NCI-H187 (cell line): ENCODE measurements at places on chromosomes 12 and 14.
A peak's percentile ranks its signal among the peaks of the same experiment; 100 is the strongest.

GRCh38 chr14:51327376-51327775, 87.3 kb downstream of the TMX1 start:
- no peak for DNase-seq

DNA sequence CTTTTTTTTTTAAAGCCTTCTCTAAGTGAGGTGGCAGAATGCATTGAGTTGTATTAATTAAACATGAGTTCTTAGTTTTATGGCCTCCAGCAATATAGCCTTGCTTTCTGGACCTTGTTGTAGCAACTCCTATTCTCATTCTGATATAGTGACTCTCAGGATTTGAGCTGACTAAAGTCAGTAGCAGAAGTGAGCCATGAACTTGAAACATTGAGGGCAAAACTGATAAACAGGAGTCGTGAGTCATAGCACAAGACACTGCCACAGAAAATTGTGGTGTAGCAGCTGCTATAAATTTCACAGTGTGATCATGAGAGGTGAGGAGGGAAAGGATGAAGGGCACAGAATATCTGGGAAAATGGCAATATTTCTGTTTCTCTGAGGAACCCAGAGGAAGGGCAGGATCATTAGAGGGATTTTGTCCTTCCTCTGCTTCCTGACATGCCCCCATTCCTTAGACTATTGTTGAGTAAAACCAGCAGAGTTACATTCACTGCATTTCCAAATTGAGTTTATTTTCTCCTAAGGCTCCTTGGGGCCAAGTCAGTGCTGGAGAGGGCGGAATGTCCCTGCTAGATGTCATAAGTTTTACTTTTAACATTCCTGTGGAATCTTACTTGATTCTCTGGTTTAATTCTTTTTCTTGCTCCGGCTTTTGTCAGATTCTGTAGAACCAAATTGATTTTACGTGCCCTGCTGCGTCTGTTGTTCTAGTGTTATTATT, 7.5 kb downstream of the KLRG1 start:
- no peak for DNase-seq

DNA sequence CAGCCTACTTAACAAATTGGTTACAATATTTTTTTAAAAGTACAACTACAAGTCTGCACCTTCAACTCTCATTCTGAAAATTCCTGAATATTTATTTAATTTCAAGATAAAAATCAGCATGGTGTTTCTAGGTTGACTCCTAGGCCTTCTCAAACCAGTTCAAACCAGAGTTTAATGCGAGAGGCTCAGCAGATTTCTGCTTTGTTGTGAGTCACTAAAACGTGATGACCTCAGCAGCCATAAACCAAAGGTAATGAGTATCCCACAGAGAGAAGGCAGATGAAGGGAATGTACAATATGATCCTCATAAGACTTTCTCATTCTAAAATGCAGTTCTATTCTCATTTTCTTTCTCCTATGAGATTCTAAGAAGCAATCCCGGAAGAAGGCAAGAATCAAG, 1.5 kb downstream of the PRDM4 start:
- DNase-seq: no peak

DNA sequence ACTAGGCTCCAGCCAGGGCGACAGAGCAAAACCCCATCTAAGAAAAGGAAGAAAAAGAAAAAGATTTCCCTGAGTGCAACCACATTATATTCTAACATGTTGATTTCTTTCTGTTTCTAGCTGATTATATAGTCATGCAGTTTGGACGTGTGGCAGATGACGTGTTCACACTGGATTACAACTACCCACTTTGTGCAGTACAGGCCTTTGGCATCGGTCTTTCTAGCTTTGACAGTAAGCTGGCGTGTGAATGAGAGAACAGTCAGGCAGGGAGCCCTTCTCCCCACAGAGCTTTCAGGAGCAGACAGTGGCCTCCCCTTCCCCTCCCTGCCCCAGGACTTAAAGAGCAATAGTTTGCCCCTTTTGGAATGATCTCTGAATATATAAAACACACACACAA, 20.0 kb upstream of the TEAD4 start:
- DNase-seq: no peak

GRCh38 chr12:80441921-80442320, 2.1 kb upstream of the PTPRQ start:
- DNase-seq: no peak

DNA sequence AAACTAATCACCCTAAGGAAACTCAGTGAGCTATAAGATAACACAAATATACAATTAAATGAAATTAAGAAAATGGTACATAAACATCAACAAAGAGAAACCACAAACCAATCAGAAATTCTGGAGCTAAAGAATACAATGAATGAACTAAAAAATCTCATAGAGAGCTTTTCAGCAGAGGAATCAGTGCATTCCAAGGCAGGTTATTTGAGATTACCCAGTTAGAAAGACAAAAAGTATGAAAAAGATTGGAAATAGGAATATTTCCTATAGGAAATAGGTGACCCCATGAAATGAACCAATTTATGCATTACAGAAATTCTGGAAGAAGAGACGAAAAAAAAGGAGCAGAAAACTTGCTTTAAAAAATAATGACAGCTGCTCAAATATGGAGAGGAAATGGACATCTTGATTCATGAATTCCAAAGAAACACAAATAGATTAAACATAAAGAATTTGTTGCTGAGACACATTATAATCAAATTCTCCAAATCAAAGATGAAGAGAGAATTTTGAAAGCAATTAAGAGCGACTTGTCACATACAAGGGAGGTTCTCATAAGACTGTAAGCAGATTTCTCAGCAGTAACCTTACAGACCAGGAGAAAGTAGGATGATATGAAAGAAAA, 90.7 kb downstream of the RERGL start:
- DNase-seq: no peak

DNA sequence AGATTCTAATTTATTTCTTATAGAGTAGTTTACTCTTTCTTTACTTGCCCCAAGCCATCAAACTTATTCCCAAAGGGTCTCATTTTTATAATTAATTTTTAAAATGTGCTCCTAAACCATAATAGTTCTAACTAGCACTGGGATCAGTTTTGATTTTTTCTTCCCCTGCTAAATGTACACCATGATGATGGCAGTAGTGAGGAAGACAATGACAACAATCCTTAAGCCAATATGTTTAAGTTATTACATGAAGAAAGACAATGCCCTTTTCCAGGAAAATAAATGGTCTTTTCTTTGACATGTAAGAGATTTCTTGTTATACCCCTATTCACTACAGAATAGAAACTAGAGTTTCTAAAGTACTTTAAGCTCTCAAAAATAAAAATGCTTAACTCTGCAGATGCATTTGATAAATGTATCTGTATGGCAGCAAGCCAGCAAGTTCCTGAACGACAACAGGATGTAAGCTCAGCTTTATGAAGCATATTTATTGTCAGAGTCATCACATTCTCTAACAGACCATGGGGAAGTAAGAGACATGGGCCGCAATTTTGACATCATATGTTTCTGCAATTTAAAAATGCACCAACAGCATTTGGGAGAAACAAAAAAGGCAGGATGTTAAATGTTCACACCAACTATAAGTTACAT, 36.0 kb upstream of the SNX6 start:
- DNase-seq: no peak

DNA sequence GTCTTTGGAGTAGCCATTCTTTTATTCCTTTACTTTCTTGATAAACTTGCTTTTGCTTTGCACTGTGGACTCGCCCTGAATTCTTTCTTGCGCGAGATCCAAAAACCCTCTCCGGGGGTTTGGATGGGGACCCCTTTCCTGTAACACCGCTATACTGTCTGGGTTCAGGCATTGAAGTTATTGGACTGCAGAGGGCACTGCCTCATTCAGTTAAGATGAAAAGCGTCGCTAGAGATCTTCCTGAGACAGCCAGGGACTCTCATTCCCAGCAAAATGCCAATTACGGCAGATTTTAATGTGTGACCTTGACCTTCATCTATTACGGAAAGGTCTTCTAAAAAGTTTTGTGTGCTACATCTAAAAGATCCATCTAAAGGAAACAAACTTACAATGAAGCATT, 17.3 kb upstream of the RIMKLB start:
- DNase-seq: no peak

- no peak for DNase-seq
Measured at GRCh38 chr12:2547273-2548044, 247.3 kb upstream of the FKBP4 start.

GRCh38 chr14:104563742-104564615, 15.6 kb upstream of the C14orf180 start:
- peak; percentile 34 for DNase-seq

DNA sequence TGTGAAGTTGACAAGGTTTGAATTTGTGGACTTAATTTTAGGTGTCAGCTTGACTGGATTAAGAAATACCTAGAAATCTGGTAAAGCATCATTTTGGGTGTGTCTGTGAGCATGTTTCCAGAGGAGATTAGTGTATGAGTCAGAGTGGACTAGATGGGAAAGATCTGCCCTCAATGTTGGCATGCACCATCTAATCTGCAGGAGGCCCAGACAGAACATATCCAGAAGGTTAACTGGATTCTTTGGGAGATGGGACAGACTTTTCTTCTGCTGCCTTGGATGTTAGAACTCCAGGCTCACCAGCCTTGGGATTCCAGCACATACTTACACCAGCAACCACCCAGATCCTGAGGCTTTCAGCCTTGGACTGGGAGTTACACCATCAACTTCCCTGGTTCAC, 14.1 kb downstream of the SGPP1 start:
- no peak for DNase-seq

- DNase-seq: no peak
Measured at GRCh38 chr12:90124914-90125313, 416.3 kb upstream of the ATP2B1 start.
